Panc1 (cell line): ENCODE measurements at places on chromosomes 7 and 10. TPM values are rescaled to one million over a fixed set of nuclear protein-coding genes. Genes with fewer than 3 reads are reported as not detected.

- no peak overlapping the region for H3K27ac ChIP-seq
- no peak overlapping the region for H3K4me3 ChIP-seq
- peaks cover 17% of the 10 kb centered on the region for H3K27me3 ChIP-seq
- H3K4me1 ChIP-seq = no peaks in the 10 kb centered on the region
These were observed 25.6 kb downstream of the ADCYAP1R1 start for GRCh38 chr7:31077484-31078362.

DNA sequence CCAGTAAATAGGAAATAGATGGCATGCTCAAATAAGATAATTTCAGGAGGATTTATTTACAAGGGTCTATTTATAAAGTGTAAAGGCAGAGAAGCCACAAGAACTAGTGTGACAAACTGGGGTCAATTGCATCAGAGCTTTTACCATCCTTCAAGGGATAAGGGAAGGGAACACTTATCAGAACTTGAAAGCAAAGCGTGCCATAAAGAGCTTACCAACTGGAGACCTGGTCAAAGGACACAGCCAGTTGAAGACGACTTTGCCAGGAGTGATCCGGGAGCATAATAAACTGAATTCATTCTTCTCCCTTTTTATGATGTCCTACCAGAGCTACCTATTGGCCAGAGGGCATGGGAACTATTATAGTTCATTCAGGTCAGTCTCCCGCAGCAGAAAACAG lies 3.2 kb upstream of the PPP1R3A start:
- no peaks in the 10 kb centered on the region for H3K4me1 ChIP-seq
- H3K27ac ChIP-seq = no peak overlapping the region
- H3K27me3 ChIP-seq = no peaks in the 10 kb centered on the region
- no peaks in the 10 kb centered on the region for H3K36me3 ChIP-seq
- no peak overlapping the region for H3K4me3 ChIP-seq
- no peak for DNase-seq

DNA sequence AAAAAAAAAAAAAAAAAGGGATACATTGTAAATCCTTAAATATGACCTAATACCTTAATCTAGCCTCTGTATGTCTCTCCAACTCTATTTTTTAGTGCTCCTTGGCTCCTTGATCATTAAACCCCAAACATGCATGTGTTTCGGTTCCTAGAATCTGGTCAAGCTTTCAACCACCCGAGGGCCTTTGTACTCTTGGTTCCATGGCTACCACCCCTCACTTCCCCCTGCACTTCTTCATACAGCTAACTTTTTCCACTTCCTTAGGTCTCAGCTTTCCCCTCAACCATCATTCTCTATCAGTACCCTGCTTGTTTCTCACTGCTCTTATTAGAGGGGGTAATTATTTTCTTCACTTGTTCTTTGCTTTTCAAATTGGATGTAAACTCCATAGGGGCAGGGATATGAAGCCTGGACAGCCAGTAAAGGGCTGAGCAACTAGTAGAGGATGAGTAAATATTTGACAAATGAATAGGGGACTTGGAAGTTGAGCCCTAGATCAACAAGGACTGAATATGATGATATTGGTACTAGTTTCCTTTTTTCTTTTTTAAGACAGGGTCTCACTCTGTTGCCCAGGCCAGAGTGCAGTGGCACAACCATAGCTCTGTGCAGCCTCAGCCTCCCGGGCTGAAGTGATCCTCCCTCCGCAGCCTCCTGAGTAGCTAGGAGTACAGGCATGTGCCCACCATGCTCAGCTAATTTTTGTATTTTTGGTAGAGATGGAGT lies 4.3 kb upstream of the GDI2 start:
- no peaks in the 10 kb centered on the region for H3K4me1 ChIP-seq
- no peak overlapping the region for H3K27ac ChIP-seq
- H3K27me3 ChIP-seq = no peaks in the 10 kb centered on the region
- no peak for DNase-seq

DNA sequence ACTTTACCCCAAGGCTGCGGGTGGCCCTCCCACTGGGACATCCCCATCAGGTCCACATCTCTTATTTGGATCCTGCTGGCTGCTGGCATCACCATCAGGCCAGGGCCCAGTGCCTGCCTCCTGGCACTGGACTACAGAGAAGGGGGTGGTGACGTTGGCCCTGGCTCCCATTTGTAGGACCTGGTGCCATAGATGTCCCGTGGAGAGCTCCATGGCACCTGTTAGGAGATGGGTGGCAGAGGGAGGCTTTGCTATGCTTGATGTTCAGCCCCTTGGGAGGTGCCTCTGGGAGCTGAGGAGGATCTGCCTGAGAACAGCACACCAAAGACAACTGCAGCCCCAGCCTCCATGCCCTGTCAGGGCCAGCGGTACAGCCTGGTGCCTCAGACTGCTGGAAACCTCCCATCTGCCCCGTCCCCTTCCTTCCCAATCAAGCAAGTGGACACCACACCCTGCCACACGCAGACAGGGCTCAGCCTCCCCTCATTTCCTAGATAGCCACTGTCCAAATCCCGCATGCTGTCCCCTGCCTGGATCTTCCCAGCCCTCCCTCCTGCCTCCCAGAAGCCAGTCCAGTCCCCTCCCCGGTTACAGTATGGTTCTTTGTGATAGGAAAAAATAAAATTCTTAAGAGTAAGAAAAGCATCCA lies 230.0 kb upstream of the GRB10 start:
- no peaks in the 10 kb centered on the region; the same call in 1 of the 2 replicates for H3K27me3 ChIP-seq
- no peak overlapping the region for H3K4me3 ChIP-seq
- no peak overlapping the region for H3K27ac ChIP-seq
- no peak for DNase-seq
- H3K36me3 ChIP-seq = no peaks in the 10 kb centered on the region

Gene SLC26A5
- total RNA-seq = not detected

Gene PRRT4
- total RNA-seq = 0.77 TPM

Gene VAX1
- total RNA-seq = 4.6 TPM

Gene KAZALD1
- total RNA-seq = 21.2 TPM

Gene CREB5
- 3.1 TPM for total RNA-seq
